ENCODE measurements at places on chromosomes 12 and 14.

GRCh38 chr14:101933209-101933608, 31.2 kb upstream of the DYNC1H1 start:
- DNase-seq: no peak

- no peak for DNase-seq
These were observed 56.7 kb downstream of the C14orf132 start for GRCh38 chr14:96095581-96096476.

DNA sequence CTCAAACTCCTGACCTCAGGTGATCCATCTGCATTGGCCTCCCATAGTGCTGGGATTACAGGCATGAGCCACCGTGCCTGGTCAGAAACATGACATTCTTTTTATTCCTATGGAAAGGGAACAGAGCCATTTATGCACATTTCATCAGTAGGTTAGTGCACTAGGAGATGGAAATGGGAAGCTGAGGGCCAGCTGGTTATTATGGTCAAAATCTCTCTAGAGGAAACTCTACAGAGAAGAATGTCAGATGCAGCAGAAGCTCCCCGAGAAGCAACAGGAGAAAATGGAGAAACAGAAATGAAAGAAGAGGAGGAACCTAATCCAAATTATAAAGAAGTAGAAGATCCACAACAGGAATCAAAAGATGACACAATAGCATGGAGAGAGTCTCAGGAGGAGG, 2.7 kb downstream of the CFAP251 start:
- no peak for DNase-seq

GRCh38 chr12:50397117-50397650, 775 bp upstream of the FAM186A start:
- DNase-seq: no peak

- no peak for DNase-seq
These were observed 44.1 kb downstream of the FAM222A start for GRCh38 chr12:109757671-109758265.

DNA sequence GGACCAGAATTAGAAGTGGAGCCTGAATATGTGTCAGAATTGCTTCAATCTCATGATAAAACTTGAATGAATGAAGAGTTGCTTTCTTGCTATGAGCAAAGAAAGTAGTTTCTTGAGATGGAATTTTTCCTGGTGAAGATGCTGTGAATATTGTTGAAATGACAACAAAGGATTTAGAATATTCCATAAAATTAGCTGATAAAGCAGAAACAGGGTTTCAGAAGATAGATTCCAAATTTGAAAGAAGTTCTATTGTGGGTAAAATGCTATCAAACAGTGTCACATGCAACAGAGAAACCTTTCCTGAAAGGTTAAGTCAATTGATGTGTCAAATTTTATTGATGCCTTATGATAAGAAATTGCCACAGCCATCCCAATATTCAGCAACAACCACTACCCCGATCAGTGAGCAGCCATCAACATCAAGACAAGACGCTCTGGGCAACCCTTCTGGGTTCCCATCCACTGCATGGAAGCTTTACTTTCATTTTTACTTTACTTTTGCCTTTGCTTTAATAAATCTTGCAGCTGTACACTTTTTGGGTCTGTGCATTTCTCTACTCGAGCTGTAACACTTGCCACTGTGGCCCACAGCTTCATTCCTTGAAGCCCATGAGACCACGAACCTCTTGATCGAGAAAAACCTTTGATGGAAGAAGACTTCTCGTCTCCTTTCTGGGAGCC, 104.0 kb upstream of the SSTR1 start:
- no peak for DNase-seq

DNA sequence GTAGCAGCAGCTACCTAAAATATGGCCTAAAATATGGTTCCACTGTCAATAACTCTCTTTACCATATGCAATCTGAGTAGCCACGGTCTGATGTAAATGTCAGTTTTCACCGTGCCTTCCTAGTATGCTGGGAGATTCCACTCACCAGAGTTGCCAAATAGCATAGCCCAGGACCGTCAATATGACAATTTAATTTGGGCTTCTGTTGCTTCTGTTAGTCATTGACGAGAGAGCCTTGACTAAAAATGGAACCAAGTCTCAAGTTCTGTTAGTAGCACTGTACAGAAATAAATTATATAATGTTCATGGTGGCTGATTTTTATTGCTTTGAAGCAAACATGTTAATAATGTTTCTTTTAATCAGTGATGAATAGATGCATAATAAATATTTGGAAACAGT, 348.4 kb downstream of the BCAT1 start:
- DNase-seq: no peak

DNA sequence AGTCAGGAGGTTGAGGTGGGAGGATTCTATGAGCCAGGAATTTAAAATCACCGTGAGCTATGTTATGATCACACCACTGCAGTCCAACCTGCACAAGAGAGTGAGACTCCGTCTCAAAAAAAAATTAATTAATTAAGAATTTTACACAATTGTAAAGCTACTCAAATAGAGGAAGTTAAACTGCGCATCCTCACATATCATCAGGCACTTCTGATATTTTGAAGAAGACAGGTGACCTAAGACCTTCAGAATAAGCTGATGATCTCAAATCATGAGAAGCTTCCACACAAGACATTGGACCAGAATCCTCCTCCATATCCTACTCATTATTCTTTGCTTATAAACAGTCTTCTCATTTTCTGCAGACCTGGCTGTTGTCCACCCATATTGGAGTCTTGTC, 800.9 kb downstream of the TMEM121 start:
- no peak for DNase-seq

DNA sequence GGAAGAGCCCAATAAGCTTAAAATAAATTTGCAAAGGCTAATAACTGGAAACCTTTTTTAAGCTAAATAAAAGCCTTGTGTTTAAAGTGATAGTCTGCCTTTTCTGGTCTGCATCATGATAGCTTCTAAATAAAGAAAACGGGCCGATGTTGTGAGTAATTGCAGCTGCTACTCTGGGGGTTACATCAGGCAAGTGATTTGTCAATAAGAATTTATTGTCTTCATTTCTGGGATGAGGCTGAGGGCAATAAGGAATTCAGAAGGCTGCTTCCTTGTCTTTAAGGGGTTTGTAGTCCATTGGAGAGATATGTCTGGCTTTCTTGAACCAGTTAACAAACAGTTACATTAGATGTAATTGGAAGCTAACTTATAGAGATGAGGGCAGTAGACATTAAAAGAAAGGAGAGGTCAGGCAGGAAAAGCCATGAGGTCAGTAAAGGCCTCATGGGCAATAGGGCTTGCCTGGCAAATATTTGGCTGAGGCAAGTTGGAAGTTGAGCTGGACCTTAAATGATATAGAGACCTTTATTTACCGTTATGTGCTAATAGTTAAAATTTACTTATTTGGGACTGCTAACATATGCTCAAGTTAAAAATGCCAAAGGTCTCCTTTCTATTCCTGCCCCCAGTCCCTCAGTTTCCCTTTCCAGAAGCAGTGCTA, 85.0 kb downstream of the CRADD start:
- DNase-seq: no peak

DNA sequence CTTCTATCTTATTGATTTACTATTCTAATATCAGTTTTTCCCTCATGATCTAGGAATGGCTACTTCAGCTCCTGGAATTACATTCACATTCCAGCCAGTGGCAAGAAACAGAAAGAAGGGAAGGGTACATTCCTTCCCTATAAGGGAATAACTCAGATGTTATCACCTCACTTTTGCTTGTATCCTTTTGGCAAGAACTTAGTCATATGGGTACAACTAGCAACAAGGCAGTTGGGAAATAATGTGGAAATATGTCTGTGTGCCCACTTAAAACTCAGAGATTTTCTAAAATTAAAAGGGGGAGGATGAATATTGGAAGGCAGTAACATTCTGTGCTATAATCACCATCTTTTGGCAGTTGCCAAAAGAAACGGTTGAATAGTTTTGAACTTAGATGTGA, 85.6 kb downstream of the MSRB3 start:
- DNase-seq: no peak

DNA sequence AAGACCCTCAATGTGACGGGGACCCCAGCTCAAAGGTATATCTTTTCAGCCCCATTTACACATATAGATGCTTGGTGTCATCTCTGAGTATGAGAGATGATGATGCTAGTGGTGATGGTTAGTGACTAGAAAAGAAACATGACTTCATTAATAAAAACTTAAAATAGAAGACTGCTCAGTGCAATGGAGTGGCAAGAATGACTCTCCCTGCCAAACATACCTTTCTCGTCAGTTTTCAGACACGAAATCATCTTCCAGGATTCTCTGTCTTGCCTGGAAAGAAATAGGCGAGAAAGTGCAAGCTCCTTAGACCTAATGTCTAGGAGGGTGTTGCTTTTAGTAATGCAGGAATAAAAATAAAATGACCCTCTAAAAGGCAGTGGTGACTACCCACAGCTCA, 71.7 kb downstream of the TPH2 start:
- no peak for DNase-seq

- no peak for DNase-seq
These were observed 9.8 kb upstream of the PNMA1 start for GRCh38 chr14:73723797-73724661.

- no peak for DNase-seq
These were observed 3.8 kb upstream of the CDKL1 start for GRCh38 chr14:50400461-50400860.

- DNase-seq: no peak
These were observed 21.4 kb upstream of the TMTC2 start for GRCh38 chr12:82665142-82665923.

DNA sequence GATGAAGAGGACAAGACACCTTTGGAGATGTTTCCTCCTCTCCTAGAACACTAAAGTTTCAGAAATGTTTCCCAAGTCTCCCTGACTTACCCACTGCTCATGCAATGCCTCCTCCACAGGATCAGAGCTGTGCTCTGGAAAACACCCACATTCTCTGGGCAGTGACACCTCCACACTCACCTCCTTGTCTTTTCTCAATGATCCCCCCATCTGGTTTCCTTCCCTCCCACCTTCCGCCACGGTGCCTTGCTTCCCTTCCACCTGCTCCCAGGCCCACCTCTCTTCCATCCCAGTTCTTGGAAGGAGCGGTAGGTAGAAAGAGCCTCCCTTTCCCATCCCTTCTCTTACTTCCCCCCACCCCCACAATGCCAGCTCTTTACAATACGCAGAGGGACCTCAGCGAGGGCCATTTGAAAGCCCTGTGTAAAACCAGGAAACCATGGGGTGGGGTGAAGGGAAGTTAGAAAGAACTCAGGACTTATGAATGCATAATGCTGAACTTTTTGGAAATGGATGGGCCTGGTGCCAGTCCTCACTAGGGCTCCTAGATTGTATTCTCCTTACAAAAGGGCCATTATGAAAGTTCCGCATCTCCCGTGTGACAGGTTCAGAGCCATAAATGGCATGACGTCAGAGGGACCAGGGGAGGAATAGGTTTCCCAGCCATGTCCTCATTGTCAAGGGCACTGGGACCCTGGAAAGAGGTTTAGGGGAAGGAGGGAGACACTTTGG, 12.8 kb downstream of the FBLN5 start:
- no peak for DNase-seq

DNA sequence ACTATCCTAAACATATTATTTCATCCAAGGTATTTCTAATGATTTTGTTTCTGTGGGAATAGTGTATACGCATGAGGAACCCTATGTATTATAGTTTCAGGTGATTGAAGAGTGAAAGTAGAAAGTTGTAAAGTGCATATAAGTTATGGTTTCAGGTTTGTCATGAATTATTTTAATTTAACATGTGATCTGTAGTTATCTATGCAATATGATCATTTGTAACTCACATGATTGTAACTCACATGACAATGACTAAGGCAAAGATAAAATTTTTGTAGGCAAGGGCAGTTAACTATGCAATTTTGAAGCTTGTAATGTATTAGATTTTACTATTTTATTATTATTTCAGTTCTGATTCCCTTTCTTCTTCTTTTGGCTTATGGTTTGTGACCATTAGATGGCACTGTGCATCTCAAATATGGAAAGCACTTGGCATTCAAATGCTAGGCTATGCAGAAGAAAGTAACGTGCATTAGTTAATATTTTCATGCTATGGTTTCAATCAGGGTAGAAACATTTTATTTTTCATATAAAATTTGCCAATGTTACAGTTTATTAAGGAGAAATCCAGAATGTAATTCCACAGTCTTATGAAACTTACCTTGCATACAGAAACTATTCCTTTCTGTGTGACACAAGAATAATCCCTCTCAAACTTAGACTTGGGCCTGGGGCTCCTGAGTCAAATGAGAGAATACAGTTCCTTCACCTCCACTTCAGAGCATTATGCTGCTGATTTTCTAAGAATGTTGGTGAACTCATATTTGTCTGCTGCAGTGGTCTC, 15.8 kb upstream of the TMEM30B start:
- DNase-seq: no peak

DNA sequence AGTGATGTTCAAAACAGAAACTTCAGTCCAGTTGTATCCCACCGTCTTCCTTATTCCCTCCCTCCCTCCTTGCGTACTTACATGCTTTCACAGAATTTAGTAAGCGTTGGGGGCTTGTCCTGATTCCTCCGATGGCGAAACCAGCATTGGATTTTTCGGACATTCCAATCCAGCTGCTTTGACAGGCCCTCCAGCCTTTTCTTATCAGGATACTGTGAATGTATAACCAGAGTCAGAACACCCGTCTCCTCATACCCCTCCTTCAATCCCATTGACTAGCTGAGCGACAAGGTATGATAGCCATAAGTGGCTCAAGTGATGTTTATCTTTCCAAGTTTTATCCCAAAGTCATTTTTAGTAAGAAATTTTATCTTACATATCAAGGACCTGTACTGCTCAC, 24.2 kb downstream of the CERS5 start:
- DNase-seq: no peak

DNA sequence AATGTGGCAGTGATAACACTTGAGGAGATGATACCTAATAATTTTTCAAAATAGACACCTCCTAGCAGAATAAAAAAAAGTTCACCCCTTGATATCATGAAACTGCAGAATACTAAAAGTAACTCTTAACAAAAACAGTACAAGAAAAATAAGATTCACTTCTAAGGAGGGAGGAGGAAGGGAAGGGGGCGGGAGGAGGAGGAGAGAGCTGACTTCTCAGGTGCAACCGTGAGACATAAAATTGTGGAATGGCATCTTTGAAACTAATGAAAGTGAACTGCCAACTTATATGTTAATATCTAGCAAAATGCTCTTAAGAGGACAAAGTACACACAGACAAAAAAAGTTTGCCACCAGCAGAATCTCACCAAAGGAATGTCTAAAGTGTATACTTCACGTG, 115.8 kb downstream of the SCFD1 start:
- DNase-seq: no peak

- DNase-seq: no peak
These were observed 40.9 kb upstream of the ELK3 start for GRCh38 chr12:96153131-96153725.

GRCh38 chr14:60655119-60655897, 6.0 kb upstream of the SIX1 start:
- no peak for DNase-seq

- no peak for DNase-seq
These were observed 412.5 kb downstream of the RMST start for GRCh38 chr12:97875064-97875463.

- DNase-seq: no peak
These were observed 392.9 kb upstream of the FOXG1 start for GRCh38 chr14:28373721-28374120.

DNA sequence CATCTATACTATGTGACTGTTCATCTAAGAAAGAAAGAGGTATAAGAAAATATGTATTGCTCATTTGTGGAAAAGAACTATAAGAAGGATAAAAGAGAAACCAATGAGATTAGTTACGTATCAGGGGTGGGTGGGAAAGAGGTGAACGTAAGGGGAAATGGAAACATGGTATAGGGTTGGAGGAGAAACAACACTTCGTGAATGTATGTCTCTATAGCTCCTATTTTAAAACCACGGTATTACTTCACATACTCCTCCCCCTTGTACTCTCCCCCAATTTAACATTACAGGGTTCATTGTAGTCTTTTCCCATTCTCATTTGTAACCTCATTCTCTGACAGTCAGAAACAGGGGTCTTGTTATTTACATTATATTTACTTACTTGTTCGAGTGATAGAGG, 120.4 kb downstream of the FOXG1 start:
- no peak for DNase-seq

Data from activated naive CD4-positive, alpha-beta T cell treated with Interleukin-2 at 50 U/mL for 16 hours (primary cell).